Body of pancreas (tissue), 4 donors: ENCODE measurements at places on chromosomes 3 and 15. TPM values are rescaled to one million over a fixed set of nuclear protein-coding genes. Genes with fewer than 3 reads are reported as not detected.

GOLGA6A gene
- not detected for total RNA-seq

DNA sequence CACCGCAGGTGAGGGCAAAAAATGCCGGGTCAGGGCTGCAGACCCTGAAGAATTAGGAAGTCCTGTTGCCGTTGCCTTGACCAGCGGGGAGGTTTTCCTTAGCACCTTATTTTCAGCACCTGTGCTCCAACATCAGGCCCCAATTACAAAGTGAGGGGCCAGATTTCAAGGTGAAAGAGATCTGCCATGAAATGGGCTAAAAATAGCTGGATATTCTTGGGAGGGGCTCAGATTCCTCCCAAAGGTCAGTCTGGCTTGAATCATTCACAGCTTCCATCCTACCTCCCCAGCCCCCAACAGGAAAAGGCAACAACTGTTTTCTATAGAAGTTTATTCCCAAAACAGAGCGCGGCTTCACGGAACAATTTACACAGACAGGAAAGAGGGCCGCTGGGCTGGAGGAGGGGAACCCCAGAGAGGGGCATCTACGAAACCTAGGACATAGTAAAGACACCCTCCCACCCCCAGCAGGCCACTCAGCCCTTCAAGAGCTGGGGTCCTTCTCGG, 941 bp upstream of the SLC26A6 start:
- DNase-seq = no peak

DNA sequence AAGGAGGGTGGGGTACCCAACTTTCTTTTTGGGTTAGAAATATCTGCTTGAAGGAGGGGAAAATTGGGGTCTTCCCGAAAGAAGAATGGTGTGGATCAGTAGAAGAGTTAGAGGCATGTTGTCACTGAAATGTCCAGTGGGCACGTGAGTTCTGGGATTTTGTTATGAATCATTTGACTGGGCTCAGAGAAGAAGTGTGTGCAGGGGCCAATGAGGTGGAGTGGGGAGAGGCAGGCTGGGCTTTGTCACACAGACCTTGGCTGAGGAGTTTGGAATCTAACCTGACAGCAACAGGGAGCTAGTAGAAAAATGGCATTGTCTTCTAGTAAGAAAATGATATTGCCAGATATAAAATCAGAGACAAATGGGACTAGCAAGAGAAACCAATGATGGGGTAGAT, 436.8 kb downstream of the MFSD1 start:
- no peak for DNase-seq

- DNase-seq = no peak
Observed at GRCh38 chr3:144257381-144257780, 285.8 kb downstream of the DIPK2A start.

DNA sequence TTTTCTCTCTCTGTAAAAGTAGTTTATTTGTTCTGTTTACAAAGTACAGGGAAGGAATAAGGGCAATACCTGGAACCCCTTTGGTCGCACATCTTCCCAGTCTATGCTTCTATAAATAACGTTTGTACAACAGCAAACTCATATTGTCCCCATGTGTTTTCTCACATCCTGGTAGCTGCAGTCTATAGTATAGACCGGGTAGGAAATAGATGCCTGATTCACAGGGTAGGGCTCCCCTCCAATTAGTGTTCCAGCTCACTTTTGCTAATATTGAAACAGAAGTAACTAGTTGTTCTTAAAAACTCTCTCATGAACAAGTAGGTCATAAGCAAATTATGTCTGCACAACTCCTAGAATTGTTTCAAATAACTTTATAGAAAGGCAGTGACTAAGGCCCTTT, 17.7 kb downstream of the ATG7 start:
- no peak for DNase-seq

SLC51B gene
- not detected for total RNA-seq

PRR23A gene
- total RNA-seq = not detected
